Non-pigmented ciliary epithelial cell (primary cell): ENCODE measurements at places on chromosomes 12 and 14.
A peak's percentile ranks its signal among the peaks of the same experiment; 100 is the strongest.

- DNase-seq = peak; percentile 87
Measured at GRCh38 chr12:124774462-124775167, 89.0 kb downstream of the SCARB1 start.

DNA sequence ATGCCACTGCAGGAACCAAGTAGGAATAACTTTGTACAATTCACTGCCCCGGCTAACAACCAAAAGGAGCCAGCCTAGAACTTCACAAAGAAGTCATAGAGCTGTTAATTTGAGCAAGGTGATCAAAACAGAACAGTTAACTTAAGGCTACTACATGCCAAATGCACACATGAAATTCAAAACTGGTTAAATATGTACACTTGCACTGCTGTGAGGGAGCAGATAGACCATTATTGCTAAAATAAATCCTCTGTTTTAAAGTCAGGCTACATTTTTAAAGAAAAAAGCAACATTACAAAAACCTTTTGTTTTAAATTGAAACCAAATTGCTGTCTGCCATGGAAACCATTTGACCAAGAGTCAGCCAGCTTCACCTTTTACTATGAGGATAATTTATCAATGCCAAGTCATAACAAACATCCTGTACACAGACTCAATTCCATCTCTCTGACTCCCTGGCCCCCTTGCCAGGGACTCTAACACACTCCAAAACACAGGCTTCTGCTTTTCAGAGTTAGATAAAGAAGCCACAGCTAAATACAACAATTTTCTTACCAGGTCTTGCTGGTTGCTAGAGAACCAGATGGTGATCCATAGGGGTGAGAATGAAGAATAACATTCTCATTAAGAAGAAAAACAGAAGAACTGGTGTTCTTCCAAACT lies 84.0 kb downstream of the LRP6 start:
- DNase-seq = no peak

- no peak for DNase-seq
Measured at GRCh38 chr12:56874821-56875220, 59.4 kb downstream of the SDR9C7 start.

DNA sequence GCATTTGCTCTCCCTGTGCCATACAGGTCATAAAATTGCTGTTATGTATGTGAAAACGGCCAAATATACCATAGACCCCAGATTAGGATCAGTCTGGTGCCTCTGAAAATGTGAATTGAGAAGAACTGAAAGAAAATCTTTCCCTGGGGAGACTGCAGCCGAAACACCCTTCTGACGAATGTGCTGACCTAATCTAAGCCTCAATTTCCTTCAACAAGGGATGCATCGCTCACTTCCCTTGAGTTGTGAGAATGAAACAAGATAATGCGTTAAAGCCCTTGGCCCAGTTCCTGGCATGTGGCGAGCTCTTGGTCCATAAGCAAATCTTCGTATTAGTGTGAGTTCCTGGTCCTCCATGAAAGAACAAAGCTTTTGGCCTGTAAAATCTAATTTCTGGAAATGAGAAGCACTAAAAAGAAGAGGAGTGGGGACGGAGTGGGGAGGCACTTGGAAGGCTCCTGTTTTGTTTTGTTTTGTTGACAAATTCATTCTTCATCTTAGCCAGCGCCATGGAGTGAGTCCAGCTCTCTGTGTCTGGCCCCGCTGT lies 49.5 kb upstream of the RTRAF start:
- no peak for DNase-seq

DNA sequence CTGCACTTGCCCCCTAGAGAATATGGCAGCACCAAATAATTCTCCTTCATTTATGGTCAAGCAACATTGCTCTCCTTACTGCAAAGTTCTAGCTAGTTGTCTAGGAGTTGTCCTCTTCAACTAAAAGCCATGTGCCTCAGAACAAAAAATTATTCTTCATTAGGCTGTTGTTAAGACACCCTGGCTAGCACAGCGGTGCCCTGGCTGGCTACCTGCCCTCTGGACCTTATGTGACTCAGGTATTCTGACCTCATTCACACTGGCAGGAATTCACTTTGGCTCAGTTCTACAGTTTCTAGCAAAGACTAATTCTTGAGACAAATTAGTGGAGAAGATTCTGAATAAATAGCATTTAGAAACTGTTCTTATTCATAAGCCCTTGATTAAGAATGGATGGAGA lies 224.4 kb upstream of the KRR1 start:
- DNase-seq = no peak

GRCh38 chr12:124240493-124240892 lies 54.4 kb upstream of the RFLNA start:
- no peak for DNase-seq

DNA sequence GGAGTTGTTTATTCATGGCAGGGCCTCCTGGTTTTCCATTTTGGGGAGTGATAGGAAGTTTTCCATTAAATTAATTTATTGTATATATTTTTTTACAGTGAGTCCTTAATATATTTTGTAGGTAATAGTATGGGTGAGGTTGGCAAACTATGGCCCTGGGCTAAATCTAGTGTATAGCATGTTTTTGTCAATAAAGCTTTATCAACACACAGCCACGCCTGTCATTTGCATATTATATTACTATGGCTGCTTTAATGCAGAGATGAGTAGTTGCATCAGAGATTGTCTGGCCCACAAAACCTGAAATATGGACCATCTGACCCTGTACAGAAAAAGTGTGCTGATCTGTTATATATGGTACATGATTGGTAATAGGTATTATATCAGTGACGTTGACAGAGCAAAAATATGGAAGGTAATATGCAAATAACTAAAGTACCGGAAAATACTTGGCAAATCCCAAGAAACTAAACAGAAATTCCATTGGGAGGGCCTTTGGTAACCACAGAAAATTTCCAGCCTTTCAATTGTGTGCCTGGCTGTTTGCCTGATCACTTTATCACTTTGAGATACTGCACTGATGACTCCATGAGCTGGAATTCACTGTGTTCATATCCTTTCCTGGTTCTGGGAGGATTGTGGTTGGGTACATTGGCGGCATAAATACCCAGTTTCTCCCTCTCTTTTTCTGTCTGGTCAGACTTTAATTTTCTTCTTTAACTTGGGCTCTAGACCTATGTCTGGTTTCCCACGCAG lies 61.7 kb upstream of the RFLNA start:
- DNase-seq = peak; percentile 78

DNA sequence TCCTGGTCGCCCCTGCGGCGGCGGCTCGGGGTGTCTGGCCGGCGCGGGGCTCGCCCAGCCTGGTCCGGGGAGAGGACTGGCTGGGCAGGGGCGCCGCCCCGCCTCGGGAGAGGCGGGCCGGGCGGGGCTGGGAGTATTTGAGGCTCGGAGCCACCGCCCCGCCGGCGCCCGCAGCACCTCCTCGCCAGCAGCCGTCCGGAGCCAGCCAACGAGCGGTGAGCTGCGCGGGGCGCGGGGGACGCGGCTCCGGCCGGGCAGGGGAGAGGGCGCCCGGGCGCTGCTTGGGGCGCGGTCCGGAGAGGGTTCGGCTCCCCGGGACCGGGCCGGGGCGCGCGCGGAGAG lies at the start of gene LGALS3:
LGALS3 (plus strand) TSS at position 167 of the 342 bp plus-strand sequence. CDS start 8,122 bp downstream, outside the sequence.
- DNase-seq = no peak

DNA sequence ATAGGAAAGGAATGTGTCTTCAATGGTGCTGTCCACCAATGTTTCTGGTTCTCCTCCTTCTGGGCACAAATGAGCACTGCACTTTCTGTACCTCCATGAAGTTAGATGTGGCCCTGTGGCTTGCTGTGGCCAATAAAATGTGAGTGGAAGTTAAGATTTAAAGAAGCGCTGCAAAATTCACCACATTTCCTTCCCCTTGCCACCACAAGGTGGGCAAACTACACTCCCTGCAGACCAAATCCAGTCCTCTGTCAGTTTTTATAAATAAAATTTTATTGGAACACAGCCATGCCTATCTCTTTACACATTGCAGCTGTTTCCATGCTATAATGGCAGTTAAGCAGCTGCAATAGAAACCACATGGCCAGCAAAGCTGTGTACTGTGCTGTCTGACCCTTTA lies 141.4 kb upstream of the TMPO start:
- no peak for DNase-seq

- no peak for DNase-seq
Measured at GRCh38 chr12:75854681-75855309, 176.8 kb downstream of the PHLDA1 start.

DNA sequence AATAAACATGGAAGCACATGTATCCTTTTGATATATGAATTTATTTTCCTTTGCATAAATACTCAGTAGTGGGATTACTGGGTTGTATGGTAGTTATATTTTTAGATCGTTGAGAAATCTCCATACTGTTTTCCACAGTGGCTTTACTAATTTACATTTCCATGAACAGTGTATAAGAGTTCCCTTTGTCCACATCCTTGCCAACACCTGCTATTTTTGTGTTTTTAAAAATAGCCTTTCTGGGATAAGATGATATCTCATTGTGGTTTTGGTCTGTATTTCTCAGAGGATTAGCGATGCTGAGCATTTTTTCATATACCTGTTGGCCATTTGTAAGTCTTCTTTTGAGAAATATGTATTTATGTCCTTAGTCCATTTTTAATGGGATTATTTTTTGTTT lies 329.2 kb upstream of the KITLG start:
- no peak for DNase-seq

DNA sequence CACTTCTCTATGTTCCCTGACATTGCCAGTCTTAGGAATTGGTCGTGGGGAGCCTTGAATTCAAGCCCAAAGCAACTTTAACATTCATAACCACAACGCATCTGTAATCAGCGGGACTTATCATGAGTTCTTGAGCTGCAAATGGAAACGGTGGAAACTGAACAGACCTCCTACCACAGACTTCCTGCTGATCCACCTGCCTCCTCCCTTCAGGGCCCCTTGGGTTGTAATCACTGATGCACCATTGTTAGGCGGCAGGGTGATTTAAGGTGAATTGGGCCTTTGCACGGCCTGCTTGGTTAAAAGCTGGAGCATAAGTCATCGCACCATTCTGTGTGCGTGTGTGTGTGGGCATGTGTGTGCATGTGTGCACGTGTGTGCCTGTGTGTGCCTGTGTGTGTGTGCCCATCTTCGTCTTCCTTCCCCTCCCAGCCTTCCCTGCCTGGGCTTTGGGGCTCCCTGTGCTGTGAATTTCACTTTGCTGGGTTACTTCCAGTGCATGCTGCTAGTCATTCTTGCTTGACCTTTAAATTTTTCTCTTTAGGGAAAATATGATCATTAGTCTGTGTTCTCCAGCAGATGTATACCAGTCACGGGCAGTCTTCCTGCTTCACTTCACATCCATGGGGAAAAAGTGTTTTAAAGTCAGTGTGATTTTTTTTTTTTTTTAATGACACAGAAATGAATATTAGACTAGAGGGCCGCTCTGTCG lies 29.1 kb downstream of the CHST11 start:
- no peak for DNase-seq

DNA sequence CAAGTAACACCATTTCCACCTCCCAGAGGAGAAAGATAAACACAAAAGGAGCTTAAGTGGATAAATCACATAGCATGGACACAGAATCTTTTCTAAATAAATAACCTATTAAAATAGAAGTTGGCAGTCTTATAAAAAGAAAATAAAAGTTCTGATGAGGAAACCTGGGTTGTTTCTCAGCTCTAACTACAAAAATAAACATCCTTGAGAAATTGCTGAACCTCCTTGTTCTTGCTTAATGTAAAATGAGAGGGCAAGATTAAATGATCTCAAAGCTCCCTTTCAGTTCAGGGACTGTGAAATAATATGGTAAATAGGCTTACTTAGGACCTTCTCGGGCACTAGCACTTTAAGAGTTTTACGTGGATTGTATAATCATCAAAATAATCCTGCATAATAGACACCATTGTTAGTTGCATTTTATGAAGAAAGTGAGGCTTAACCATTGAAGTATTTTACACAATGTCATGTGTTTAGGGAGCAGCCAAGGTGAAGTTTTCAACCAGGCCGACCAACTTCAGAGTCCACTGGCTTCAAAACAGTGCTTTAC lies 214.0 kb upstream of the NOVA1 start:
- no peak for DNase-seq

DNA sequence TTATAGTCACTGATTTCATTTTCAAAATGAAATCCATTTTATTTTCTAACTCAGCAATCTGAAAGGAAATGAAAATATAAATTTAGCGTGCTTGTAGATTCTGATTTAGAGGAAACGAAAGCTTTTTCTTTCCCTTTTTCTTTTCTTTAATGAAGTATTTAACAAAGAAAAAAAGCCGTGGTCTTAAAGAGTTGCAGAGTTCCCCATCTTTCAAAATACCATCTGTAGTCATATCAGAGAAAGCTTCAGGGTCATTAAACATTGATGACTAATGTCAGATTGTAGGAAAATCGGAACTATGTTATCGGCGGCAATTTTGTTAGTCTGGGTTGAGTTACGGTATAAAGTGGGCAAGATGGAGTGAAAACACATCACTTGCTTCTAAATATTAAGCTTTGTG lies 32.3 kb downstream of the DRAM1 start:
- DNase-seq = no peak

GRCh38 chr12:122518908-122519307 lies 7.8 kb downstream of the RSRC2 start:
- DNase-seq = no peak

DNA sequence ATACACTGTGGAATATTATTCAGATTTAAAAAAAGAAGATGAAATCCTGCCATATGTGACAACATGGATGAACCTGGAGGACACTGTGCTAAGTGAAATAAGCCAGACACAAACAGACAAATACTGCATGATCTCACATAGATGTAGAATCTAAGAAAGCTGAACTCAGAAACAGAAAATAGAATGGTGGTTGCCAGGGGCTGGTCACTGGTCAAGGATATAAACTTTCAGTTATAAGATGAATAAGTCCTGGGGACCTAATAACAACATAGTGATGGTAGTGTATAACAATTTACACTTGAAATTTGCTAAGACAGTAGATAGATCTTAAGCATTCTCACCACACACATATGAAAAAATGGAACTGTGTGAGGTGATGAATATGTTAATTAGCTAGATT lies 161.3 kb upstream of the TMCC3 start:
- no peak for DNase-seq

DNA sequence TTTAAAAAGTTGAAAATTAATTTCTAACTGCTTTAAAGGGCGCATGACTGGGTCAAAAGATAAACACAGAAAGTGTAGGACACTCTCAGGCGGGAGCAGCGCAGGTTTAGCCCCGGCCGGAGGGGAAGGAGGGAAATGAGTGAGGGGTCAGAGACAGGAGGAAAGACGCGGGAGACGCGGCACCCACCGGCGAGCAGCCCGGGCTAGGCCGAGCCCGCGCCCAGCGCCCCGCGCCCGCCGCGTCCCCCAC lies 591 bp downstream of the GXYLT1 start:
- DNase-seq = no peak

GRCh38 chr14:30443368-30444007 lies 115.5 kb upstream of the G2E3 start:
- DNase-seq = peak; percentile 11

GRCh38 chr14:75059642-75060041 lies 4.2 kb downstream of the ACYP1 start:
- DNase-seq = no peak

DNA sequence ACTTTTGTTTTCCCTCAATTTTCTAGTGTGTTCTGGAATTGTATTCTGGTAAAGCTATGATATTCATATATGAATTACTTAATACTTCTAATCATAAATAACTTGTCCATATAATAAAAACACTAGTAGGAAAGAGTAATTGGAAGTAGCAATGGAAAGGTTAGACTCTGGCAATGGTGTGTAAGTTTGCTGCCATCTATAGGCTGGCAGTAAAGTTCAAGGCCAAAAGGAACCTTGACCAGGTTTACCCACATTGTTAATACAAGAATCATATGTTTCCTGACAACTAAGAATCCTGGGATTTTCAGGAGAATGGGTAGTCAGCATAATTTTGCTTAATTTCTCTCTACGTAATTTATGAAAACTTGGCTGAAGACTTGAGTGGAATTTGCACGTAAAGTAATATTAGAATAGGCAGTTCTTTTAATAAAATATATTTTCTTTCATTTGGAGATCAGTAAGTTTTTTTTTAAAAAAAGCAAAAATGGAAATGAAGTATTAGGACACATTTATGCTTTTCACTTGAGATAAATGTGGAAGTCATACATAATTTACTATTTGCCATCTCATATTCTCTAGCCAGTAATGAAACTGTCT lies 926.7 kb downstream of the GALC start:
- DNase-seq = no peak
